ENCODE measurements at places on chromosomes 11 and 22.

- no peak for DNase-seq
Observed at GRCh38 chr11:69415411-69416142, 65.9 kb upstream of the LINC01488 start.

DNA sequence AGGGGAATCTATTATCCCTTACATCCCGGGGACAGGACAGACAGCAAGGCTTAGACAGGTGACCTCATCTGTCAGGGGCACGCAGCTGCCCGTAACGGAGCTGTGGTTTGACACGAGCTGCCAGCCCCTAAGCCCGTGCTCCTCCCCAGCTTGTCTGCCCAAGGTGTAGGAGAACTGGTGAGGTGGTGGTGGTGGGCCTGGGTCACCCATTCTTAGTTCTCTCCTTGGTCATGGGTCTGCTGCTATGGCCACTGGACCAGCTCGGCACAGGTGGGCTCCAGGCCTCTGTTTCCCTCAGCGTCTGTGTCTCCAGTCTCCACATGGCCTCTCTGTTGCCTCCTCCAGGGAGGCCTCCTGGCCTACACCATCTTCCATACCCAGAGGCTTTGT, 5.4 kb downstream of the PARVG start:
- DNase-seq = no peak

DNA sequence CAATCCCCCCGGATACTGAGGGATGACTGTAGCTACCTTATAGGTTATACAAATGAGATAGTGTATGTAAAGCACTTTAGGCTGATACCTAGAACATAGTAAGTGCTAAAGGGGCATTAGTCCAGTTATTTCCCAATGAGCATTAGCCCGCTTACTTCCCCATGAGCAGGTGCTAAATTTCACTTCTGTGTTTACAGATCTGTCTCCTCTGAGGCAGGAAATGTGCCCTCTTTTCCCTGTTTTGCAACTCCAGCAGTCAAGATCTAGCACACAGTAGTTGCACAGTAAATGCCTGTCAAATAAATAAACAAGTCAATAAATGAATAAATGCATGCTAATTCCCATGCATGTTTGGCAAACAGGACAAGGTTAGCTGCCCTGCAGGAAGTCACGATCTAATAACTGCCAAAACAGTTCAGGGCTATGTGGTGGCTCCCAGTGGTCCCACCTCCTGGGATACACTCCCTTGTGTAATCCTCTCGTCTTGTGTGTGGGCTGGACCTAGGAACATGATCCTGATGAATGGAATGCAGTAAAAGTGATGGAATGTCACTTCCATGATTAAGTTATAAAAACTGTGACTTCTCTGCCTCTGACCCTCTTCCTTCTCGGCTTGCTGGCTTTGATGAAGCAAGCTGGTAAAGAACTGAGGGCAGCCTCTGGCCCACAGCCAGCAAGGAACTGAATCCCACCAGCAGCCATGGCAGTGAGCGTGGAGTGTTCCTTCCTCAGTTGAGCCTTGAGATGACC, 459.0 kb downstream of the SOX6 start:
- DNase-seq = no peak

GRCh38 chr11:22690871-22691270, 24.5 kb downstream of the GAS2 start:
- no peak for DNase-seq

DNA sequence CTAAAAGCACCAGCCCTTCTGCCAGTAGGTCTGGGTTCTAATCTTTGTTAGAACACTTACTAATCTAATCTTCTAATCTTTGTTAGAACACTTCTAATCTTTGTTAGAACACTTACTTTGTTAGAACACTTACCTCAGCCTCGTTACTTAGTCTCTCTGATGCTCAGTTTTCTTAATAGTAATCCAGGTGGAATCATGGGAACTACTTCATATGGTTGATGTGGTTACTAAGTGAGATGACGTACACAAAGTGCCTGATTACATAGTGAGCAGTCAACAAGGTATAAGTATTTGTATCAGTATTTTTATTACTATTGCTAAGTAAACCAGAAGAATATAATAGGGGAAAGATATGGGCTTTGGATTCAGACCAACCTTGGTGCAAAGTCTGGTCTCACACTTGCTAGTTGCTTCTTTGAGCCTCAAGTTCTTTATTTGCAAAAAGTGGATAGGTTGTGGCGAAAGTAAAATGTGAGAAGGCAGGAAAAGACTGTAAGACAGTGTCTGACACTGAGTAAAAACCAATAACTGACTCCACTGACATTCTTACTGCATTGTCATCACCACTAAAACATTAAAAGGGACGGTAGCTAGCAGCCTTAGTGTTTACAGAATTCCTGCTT, 83.7 kb downstream of the TRAF6 start:
- no peak for DNase-seq

GRCh38 chr11:32080361-32080980, 10.4 kb upstream of the RCN1 start:
- no peak for DNase-seq

DNA sequence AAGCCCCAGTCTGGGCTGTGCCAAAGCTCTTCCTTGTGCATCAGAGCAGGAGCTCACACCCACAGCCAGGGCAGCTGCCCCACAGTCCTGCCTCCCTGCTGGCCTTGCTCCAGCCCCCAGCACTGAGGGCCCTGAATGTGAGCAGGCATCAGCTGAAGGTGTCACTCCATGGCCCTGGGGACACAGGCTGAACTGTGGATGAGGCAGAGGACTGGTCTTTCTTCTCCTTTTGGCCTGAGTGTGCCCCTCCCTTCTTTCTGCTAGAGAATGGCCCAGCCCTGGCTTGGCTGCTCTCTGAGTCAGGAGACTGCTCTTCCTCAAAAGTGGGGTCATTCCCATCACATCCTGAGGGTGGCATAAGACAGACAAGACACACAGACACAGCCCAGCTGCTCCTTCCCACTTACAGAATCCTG, 16.2 kb downstream of the OTOG start:
- DNase-seq = no peak

DNA sequence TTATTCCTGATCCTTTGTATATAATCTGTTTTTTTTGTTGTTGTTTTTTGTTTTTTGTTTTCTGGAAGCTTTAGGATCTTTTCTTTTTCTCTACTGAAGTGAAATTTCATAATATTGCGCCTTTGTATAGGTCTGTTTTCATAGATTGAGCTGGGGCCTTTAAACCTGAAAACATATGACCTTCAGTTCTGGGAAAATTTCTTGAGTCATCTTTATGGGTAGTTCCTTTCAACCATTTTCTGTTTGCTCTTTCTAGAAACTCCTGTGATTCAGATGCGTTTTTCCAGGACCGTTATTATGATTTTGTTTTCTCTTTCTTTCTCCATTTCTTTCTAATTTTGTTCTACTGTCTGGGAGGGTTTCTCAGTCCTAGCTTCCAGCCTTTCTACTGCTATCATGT, 43.7 kb downstream of the BSX start:
- no peak for DNase-seq

GRCh38 chr11:35169754-35170153, 30.8 kb downstream of the CD44 start:
- no peak for DNase-seq

DNA sequence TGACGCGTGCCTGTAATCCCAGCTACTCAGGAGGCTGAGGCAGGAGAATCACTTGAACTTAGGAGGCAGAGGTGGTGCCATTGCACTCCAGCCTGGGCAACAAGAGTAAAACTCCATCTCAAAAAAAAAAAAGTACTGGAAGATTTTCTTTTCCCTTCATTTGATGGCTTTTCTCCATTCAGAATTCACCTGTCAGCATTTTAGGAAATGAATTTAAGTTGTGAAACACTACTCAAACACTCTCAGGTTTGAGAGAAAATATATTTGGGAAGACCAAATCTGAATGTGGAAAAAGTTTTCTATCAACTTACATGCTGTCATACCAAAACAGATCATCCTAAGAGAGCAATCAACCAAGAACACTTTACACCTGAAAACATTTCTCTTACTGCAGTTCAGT, 2.7 kb downstream of the EIF4ENIF1 start:
- DNase-seq = no peak

DNA sequence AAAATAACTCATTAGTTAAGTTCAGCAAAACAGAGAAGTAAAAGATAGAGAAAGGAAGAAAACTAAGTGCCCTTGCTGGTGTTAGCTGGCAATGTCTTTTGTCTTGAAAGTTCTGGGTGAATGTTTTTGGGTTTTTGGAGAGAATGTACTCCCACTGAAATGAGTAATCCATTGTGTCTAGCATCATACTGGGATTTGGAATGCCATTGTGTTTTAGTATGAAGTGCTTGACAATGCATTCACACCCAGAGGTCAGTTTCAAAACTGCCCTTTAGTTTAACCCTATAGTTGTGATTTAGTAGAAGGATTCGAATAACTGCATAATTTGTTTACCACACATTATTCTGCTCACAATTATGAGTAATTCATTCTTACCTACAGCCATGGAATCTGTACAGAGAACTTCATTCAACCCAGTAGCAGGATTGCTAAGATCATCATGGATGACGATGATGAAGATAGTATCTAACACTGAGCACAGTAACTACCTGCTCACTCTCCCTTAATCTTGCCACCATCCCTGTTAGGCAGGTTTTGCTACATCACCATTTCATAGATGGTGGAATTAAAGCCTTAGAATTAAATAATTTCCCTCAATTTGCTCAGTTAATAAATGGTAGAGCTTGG, 33.9 kb downstream of the MAML2 start:
- no peak for DNase-seq

- no peak for DNase-seq
Observed at GRCh38 chr11:45771193-45771565, 33.8 kb upstream of the SLC35C1 start.

GRCh38 chr11:131763193-131763890, 392.9 kb downstream of the NTM start:
- no peak for DNase-seq

- no peak for DNase-seq
Observed at GRCh38 chr22:24055283-24055682, 44.2 kb downstream of the CABIN1 start.
